ENCODE measurements at places on chromosomes 1 and 21. TPM values are rescaled to one million over a fixed set of nuclear protein-coding genes. Genes with fewer than 3 reads are reported as not detected.

The KIF26B gene
- total RNA-seq, result 1.5 TPM

GRCh38 chr1:13956393-13956792 is 256.4 kb downstream of the PRDM2 start:
- H3K4me3 ChIP-seq, result no peak overlapping the region
- DNase-seq, result no peak
- H3K27me3 ChIP-seq, result peaks cover 6% of the 10 kb centered on the region
- H3K4me1 ChIP-seq, result no peaks in the 10 kb centered on the region
- no peaks in the 10 kb centered on the region for H3K36me3 ChIP-seq

GRCh38 chr1:105636052-105636451 is 1420.4 kb upstream of the PRMT6 start:
- no peak overlapping the region for H3K4me3 ChIP-seq
- no peaks in the 10 kb centered on the region for H3K36me3 ChIP-seq
- H3K27ac ChIP-seq, result no peak overlapping the region
- DNase-seq, result no peak
- no peaks in the 10 kb centered on the region for H3K4me1 ChIP-seq

The SH3BGR gene
- total RNA-seq, result 206 TPM

The PRKAA2 gene
- 116 TPM for total RNA-seq

GRCh38 chr21:44814498-44815023 is 3.3 kb downstream of the SUMO3 start:
- DNase-seq, result no peak
- H3K27me3 ChIP-seq, result no peaks in the 10 kb centered on the region
- no peak overlapping the region for H3K27ac ChIP-seq
- no peak overlapping the region for H3K4me3 ChIP-seq
- H3K36me3 ChIP-seq, result no peaks in the 10 kb centered on the region

The DUSP12 gene
- total RNA-seq, result 6.0 TPM

GRCh38 chr1:205567716-205568115 is 63.2 kb downstream of the CDK18 start:
- H3K27me3 ChIP-seq, result peaks cover 13% of the 10 kb centered on the region
- H3K4me1 ChIP-seq, result no peaks in the 10 kb centered on the region
- no peaks in the 10 kb centered on the region for H3K36me3 ChIP-seq
- no peak for DNase-seq

The SNX7 gene
- 17.1 TPM for total RNA-seq

DNA sequence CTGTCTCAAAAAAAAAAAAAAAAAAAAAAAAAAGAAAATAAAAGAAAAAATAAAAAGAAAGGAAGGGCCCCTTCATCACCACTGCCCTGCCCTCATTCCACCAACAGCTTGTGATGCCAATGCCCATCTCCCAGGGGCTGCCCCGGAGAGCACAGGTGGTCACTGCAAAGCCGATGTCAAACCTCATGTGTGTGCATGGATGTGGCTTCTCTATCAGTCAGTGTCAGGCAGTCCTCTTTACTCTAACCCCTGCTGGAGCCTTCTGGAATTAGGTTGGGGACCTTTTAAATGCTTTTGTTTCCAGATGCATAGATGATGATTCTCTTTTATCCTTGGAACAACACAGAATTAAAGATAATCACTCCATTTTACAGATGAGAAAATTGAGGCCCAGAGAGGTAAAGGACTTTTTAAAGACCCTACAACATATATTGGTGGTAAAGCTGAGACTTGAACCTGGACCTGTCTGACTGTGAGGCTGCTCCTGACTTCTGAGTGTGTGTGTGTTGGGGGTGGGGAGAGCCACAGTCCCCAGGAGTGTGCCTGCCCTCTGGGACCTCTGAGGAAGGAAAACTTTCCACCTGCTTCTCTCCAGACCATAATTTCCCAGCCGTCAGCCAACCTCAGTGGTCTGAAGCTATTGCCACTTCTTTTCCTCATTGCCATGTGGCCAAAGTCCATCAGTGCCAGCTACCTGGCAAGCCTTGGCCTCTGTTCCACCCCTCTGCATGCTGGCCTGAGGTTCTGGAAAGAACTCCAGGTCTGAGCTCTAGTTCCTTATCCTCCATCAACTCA is 3.0 kb upstream of the TMEM54 start:
- no peaks in the 10 kb centered on the region for H3K36me3 ChIP-seq
- no peak overlapping the region for H3K4me3 ChIP-seq
- H3K27ac ChIP-seq, result no peak overlapping the region
- H3K4me1 ChIP-seq, result peaks cover 7% of the 10 kb centered on the region
- H3K27me3 ChIP-seq, result peaks cover 9% of the 10 kb centered on the region

GRCh38 chr1:225449261-225449660 is 21.4 kb upstream of the LBR start:
- H3K36me3 ChIP-seq, result no peaks in the 10 kb centered on the region
- H3K4me3 ChIP-seq, result no peak overlapping the region
- no peak for DNase-seq
- no peak overlapping the region for H3K27ac ChIP-seq
- H3K4me1 ChIP-seq, result peaks cover 41% of the 10 kb centered on the region

DNA sequence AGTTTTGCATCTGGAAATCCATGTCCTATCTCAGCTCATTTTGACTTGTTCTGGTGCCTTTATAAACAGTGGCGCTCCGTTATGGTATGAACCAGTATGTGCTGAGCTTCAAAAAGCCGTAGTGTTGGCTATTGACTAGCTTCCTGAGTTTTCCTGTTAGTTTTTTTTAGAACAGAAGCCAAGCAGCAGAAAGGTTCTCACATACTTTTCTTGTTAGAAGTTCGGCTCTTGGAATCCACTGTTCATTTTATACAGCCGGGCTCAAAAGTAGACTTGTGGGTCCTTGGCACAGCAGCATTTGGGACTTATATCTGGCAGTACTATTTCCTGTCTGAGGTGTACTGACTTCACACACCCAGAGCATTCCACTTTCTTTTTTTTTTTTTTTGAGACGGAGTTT is 63.8 kb downstream of the TBCE start:
- no peaks in the 10 kb centered on the region for H3K27me3 ChIP-seq
- H3K4me3 ChIP-seq, result no peak overlapping the region

DNA sequence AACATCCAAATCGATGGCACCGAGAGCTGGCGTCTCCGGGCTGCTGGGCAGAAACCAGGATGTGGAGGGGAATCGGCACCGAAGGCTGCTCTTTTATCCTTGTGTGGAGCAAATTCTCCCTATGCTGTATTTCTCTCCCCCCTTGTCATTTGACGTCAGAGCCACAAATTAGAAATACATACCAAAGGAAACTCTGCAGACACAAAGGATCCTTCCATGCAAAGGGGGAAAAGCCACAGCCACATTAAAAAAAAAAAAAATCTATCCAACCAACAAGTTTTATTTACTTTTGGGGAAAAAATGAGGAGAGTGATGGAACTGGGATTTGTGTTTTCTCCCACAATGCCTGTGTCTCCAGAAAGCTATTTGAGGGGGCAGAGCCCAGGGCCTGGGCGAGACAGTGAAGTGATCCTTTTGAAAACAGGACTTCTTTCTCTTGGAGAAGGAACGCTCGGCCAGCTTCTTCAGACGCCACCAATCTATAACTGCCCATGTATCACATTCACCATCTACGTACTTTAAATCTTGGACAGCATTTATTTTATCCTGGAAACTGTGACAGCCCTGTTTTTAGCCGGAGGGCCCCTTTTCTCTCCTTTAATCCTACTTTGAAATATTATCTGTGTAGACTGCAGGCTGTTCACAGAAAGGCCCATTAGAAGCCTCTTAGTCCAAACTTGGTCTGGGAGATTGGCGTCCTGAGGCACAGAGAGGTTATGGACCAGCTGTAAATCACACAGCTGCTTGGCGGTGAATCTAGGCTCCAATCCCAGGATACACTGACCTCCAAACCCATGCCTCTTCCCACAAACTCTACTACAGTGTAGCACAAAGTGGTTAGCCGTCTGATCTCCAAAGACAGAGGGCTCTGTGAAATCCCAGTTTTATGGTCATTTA is 4.5 kb downstream of the KANK4 start:
- no peak overlapping the region for H3K27ac ChIP-seq
- no peak overlapping the region for H3K4me3 ChIP-seq
- H3K27me3 ChIP-seq, result peaks cover 24% of the 10 kb centered on the region
- H3K4me1 ChIP-seq, result no peaks in the 10 kb centered on the region
- no peaks in the 10 kb centered on the region for H3K36me3 ChIP-seq

The TNNT2 gene
- total RNA-seq, result 7,745 TPM

DNA sequence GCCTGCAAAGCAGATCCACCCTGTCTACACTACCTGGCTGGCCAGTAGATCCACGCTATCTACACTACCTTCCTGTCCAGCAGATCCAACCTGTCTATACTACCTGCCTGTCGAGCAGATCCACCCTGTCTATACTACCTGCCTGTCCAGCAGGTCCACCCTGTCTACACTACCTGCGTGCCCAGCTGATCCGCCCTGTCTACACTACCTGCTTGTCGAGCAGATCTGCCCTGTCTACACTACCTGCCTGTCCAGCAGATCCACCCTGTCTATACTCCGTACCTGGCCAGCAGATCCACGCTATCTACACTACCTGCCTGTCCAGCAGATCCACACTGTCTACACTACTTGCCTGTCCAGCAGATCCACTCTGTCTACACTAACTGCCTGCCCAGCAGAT is 102.8 kb upstream of the SAMD11 start:
- H3K27me3 ChIP-seq, result no peaks in the 10 kb centered on the region
- no peak for DNase-seq
- no peak overlapping the region for H3K4me3 ChIP-seq
- no peak overlapping the region for H3K27ac ChIP-seq
- H3K36me3 ChIP-seq, result no peaks in the 10 kb centered on the region
- H3K4me1 ChIP-seq, result peaks cover 22% of the 10 kb centered on the region

The UBE2Q1 gene
- total RNA-seq, result 57.2 TPM

- H3K27ac ChIP-seq, result no peak overlapping the region
- no peaks in the 10 kb centered on the region for H3K36me3 ChIP-seq
- no peak for DNase-seq
- no peaks in the 10 kb centered on the region for H3K4me1 ChIP-seq
These were observed 13.8 kb upstream of the LDLRAP1 start for GRCh38 chr1:25529518-25530185.

The C1QA gene
- 355 TPM for total RNA-seq

All from heart left ventricle (tissue), 16 donors.